ENCODE measurements at places on chromosomes 2 and 18.

GRCh38 chr2:26610504-26611335, 30.4 kb downstream of the CIB4 start:
- no peak for DNase-seq

- no peak for DNase-seq
Observed at GRCh38 chr2:16255120-16255519, 314.8 kb downstream of the MYCN start.

DNA sequence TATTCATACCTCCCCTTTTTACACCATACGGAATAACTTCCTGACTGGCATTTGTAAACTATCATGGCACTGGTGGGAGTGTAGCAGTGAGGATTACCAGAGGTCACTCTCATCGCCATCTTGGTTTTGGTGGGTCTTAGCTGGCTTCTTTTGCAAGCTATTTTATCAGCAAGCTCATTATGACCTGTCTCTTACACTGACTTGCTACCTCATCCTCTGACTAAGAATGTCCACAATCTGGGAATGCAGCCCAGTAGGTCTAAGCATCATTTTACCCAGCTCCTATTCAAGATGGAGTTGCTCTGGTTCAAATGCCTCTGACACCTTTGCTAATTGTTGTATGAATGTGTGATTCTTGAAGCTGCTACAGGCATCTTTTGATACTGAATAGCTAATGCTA, 950.8 kb upstream of the SLC39A10 start:
- no peak for DNase-seq

DNA sequence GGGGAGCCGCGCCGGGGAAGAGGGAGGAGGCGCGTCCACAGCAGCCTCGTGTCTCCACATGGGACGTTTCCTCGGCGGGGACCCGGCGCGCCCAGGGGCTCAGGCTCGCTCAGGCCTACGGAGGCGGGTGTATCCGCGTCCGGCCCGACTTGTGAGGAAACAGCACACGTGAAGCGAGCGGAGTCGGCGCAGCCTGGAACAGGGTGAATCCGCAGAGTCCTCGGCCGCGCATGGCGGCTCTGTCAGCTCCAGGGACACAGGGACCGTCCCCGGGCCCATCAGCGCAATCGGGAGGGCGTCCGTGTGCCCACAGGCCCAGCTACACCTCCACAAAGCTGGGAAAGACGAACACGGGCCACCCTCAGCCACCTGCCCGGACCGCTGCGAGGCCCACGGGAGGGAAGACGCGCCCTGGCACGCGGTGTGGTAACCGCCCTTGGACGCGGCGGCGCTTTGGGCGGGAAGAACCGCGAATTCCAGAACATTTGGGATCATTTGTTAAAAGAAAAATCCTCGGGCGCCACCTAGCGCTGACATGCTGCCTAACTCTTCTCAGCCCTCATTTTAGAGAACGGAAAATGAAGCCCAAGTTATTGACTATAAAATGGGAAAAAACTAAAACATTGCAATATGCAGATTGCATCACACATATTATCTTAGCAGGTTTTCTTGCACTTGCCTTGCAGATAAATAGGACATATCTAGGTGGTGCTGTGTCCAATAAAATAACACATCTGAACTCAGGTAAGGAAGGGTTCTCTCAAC, 40.4 kb downstream of the TMEM18 start:
- peak; percentile 80 for DNase-seq

DNA sequence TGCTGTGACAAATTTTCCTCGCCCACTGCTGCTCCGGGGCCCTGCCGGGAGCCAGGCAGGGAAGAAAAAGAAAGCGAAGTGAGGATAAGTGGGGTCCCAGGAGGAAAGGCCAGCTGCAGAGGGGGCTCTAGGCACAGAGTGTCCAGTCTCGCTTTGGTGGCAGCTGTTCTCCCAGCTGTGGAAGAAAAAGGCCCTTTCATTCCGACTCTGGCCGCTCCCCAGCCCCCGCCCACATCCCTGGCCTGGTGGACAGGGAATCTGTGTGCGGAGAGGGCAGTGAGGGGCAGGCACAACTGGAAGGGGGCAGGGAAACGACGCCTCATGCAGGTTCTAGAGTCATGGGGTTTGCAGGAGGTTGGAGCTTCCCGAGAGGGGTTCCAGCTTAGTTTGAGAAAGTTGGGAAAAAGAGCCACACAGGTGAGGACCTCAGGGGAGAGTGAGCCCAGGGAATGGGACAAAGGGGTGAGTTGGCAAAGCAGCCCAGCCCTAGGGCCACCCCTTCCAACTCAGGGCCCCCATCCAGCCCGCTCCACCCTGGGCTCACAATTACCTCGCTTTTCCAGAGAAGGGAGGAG, 1.8 kb downstream of the RTKN start:
- no peak for DNase-seq

GRCh38 chr18:79400591-79401381, 5.1 kb downstream of the NFATC1 start:
- DNase-seq: peak; percentile 84

DNA sequence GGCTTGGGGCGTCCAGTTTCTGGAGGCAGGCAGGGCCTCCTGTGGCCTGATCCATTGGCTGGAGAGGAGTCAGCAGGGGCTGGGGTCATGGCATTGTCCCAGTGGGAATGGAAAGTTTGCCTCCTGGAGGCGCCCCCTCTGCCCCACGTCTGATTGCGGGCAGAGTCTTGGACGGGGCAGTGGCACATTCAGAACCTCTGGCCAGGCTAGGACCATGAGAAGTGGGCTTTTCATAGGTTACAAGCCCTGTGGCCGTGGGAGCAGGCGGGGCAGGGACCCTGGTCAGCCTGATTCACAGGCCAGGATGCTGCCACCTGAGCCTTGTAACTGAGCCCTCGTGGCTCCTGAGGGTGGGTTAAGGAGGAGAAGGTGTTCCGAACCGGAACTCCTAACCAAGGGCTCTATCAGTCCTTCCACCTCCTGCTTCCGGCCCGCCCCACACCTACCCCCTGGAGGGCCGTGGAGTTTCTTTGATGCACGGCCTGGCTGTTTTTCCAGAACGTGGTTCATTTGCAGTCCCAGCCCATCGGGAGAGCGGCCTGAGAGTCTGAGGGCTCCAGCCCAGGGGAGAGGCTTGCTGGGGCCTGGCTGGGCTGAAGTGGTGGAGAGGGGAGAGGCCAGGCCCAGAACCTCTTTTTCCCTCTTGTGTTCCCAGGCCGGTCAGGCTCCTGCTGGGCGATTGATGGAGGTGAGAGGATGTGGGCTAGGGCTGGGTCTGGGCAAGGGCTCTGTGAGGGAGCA, 43.9 kb upstream of the PLB1 start:
- no peak for DNase-seq

DNA sequence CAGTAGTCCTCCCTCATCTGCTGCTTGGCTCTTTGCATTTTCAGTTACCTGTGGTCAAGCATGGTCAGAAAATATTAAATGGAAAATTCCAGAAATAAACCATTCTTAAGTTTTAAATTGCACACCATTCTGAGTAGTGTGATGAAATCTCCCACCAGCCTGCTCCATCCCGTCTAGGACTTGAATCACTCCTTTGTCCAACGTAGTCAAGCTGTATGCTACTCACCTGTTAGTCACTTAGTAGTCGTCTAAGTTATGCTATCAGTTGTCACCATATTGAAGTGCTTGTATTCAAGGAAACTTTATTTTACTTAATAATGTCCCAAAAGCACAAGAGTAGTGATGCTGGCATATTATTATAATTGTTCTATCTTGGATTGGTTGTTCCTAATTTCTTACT, 172.5 kb downstream of the FIGN start:
- DNase-seq: no peak

- no peak for DNase-seq
Observed at GRCh38 chr18:62672600-62672999, 42.7 kb upstream of the PHLPP1 start.

- no peak for DNase-seq
Observed at GRCh38 chr2:25285265-25286024, 56.3 kb downstream of the DNMT3A start.

DNA sequence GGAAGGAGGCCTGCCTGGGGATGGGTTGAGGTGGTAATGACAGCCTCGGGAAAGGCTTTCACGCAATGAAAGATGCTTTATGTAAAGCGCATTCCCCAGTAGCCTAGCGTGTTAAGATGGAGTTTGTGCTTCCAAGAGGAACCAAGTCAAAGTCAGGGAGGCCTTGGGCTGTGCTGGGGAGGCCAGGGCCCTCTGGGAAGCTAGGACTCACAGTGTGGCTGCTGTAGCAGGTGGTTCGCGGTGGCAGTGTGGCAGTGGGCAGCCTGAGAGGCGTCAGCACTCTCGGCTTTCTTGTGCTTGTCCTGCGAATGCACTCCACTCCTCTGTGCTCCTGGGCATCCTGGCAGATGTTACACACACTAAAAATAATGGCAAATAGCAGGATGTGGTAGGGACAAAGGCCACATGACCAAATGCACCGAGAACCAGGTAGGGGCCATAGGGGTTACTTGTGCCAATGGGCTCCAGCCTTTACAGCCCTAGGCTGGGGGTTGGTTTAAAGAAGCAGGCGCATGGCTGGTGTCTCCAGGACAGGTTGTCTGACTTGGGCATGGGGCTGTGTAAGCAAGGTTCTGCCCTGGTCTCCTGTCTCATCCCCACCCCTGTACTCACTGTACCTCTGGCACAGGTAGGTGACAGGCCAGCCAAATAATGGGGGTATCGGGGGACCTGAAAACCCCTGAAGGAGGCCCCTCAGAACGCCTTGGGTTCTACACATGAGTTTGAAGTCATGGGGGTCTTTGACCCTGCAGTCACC, 154.4 kb upstream of the TWIST2 start:
- no peak for DNase-seq

- DNase-seq: no peak
Observed at GRCh38 chr18:3875376-3875775, 425.4 kb downstream of the TGIF1 start.

- no peak for DNase-seq
Observed at GRCh38 chr2:19573784-19574183, 215.4 kb upstream of the OSR1 start.

- DNase-seq: no peak
Observed at GRCh38 chr18:58177004-58177717, 133.1 kb downstream of the NEDD4L start.

DNA sequence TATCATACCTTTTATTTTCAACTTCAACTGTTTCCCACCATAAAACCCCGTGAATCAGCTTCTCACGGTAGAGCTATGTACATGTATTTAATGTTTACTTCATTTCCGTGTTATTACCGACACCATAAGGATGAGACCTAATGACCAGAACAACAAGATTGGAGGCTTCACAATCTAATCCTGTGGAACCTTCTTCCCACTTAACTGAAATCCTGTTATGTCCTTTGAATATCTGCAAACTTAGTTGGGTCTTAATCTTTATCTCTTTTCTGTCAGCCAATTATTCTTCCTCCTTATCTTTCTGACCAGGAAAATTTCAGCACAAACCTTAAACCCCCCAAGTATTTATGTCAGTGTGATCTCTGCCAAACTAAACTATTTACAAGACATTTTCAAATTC, 214.4 kb downstream of the TMX3 start:
- DNase-seq: no peak

DNA sequence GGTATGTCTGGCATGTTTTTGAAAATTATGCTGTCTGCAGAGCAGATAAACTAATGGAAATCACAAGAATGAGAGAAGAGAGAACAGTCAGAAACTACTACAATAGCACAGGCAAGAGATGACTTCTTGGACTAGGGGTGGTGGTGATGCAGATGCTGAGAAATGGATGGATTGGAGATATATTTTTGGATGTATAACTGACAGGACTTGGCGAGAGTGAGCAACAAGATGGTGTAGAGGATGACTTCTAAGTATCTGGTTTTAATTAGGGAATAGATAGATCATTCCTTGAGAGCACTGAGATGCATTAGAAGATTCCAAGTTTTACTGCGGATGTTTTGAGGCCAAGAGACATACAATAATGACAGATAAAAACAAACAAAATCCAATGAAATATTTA, 328.2 kb downstream of the PID1 start:
- no peak for DNase-seq

DNA sequence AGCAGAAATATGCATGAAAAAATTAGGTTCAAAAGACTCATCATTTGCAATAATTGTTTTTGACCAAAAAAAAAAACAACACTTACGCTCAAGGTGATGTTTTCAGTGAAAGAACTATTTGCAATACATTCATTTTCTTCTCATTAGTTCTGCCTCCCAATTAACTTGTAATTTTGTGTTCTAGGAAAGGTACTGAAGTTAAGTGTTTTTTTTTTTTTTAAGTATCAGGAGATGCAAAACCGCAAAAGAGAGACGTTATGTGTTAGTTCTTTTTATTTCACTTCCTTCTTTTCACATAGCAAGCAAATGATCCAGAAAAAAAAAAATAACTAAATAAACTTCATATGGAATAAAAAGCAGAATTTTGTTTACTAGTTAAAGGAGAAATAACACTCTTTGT, 735.2 kb upstream of the GCFC2 start:
- no peak for DNase-seq

- DNase-seq: no peak
Observed at GRCh38 chr18:62537042-62537894, 14.4 kb downstream of the ZCCHC2 start.

GRCh38 chr2:107062173-107062572, 176.2 kb upstream of the ST6GAL2 start:
- DNase-seq: no peak

GRCh38 chr18:70377317-70377799, 88.5 kb downstream of the SOCS6 start:
- no peak for DNase-seq

GRCh38 chr2:145569108-145569507, 1049.2 kb upstream of the ZEB2 start:
- DNase-seq: no peak

- DNase-seq: no peak
Observed at GRCh38 chr2:111905990-111906735, 7.8 kb downstream of the MERTK start.

DNA sequence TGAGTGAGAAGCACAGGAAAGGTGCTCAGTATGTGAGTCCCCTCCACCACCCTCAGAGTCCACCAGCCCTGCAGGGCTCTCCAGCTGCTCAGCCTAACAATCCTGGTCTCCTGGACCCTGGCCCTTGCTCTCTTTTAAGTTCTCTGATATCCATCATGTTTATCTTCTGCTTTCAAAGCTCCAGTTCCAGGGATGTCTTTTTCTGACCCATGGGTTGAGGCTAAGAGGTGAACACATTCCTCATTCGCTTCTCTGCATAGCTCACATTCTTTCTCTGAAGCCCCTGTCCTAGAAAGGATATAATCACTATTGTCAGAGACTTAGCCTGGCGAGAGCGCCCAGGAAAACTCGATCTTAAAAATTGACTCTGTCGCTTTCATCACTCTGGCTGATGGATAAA, 86.4 kb downstream of the ARL4C start:
- no peak for DNase-seq

DNA sequence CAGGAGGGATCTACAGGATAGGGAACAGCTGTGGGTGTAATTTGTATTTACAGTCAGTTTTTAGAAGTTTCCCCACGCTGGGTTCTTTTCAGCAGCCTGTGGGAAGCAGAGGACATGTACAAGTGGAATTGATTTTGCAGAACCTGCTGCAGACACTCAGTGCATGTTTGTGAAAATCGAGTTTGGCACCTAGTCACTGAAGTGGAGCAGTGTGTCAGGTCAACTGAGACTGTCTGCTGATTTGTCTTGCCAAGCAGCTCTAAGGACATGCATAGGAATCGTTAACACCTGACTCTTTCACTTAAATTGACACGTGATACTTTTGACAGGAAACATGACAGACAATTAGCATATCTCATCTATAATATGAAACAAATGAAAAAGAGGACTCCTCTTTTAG, 416.6 kb downstream of the TMX3 start:
- DNase-seq: no peak

GRCh38 chr2:176491172-176491904, 222.1 kb downstream of the MTX2 start:
- peak; percentile 76 for DNase-seq

Measured in GM13976 (cell line).